ENCODE measurements at places on chromosomes 3 and 15.

DNA sequence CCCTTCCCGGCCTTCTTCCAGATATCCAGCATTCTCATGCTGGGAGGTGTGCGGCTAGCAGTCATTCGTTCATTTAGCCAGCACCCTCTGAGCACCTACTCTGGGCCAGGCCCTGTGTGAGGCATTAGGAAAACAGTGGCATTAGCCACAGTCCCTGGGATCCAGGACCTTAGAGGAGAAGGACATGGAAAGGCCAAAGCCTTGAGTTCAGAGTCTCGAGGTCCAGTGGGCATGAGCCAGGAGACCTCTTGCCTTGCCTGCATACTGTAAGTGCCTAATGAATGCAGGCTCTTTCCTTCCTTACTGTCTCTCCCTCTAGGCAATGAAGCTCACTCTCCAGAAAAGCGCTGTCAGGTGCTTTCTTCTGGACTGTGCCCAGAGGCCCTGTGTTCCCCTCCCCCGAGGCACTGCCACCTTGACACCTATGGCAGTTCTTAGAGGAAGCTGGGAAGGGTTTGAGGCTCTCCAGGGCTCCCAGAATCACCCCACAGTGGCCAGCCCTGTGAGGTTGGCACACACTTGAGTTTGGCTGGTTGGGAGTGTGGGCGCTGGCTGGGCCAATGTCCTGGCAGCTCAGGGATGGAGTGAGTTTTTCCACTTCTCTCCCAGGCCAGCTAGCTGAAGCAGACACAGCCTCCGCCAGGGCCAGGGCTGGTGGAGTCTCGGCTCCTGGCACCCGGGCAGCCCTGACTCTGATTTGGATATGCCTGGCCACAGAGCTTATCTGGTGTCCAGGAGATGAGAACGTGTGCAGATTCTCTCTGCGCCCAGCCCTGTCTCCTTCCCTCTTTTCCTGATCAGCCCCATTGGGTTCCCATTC lies 5.4 kb downstream of the CORO2B start:
- no peak for DNase-seq

GRCh38 chr15:62119227-62119864 lies 45.7 kb downstream of the C2CD4B start:
- no peak for DNase-seq

DNA sequence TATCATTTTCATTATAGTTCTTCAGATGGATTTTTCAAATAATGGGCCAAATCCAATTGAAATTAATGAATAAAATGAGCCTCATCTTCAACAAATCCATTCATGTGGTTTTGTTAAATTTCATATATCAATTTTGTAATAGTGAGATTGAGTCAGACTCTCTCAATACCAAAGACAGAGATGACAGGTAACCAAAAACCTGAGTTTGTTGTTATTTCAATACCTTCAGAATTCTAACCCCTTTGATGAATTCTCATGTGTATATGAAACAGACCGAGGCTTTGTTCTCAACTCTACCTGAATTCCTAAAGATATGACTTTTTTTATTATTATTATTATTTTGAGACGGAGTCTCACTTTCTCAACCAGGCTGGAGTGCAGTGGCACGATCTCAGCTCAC lies 92.8 kb downstream of the FOXP1 start:
- DNase-seq, result no peak

- DNase-seq, result no peak
Observed at GRCh38 chr3:44077267-44077666, 164.4 kb upstream of the TOPAZ1 start.

DNA sequence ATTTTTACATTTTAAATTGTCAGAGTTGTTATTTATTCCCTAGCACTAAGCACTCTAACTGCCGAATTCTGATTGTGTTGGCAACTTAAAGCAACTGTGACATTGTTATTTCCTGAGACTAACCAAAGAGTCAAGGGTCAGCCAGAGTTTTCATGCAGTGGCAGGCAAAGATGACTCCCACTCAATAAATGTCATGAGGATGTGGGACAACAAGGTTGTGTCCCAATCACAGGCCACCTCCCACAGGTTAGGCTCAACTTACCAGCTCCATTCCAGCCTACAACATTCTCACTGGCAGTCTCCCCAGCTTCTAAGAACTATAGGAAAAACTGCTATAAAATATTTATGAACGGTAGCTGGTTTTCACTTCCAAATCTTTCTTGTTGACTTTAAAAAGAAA lies 80.1 kb downstream of the RSL24D1 start:
- no peak for DNase-seq

DNA sequence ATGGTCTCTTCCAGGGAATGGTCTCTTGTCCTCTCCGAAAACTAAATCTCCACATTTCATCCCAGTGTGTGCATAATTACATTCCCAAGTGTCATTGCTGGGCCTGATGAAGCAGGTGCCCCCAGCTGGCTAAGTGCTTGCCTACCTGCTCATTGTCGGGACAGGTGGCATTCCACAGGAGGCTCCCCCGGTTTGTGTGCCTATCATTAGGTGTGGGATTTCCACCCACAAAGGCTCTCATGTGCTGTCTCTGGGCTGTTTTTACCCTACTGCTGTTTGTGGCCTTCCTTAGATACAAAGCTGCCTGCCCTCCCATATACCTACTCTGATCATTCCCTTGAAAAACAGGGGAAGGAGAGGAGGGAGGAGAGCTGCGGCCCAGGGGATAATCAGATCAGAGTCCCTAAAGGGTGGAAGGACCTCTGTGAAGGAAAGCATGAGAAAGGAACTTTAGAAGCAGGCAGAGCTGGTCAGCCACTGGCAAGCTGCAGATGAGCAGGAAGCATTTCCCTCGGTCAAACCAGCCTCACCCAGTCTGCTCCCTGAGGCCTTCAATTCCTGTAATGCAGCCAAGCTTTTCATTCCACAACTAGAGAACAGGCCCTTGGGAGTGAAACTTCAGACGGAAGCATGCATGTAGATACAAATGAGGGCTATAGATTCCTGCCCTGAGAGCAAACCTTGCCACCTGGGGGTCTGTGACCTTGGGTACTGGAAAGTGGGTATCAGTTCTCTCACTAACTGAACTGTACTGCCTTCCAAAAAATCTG lies 60.7 kb upstream of the HEG1 start:
- no peak for DNase-seq

DNA sequence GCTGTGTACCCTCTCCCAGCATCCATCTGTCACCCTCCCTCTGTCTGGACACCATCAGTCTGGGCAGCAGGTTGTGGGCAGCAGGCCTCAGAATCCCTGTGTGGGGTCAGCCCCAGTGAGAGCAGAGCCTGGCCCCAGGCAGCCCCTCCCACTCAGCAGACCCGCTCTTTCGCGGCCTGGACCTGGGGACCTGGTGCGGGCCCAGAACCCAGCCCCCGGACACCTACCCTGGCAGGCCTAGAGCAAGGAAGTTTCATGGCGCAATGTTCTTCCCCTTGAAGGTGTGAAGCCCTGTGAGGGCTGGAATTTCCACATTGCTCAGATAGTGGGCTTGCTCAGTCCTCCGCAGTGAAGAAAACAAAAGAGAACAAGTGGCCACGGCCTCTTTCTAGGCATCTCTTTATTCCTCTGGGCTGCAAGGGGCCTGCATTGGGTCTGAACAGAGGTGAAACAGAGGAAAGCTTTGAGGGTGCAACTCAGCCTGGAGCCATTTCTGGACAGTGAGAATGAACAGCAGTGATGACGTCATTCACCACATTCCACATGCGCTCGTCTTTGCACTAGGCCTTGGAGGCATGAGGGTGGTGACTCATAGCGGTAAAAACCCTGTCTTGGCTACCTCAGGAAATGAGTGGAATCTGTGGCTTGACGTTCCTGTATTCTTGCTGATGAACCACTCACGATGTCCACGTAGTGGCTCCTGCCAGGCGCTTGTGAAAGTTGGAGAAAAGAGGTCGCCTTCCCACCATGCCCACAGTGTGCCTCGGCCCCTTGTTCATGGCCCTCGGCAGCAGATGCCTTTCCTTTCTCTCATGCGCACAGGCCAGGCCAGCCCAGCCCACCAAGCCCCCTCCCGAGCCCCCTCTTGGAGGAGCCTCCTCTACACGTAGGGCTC lies 66.1 kb downstream of the SLC30A4 start:
- DNase-seq, result no peak

GRCh38 chr3:194080913-194081800 lies 54.8 kb upstream of the HES1 start:
- no peak for DNase-seq

DNA sequence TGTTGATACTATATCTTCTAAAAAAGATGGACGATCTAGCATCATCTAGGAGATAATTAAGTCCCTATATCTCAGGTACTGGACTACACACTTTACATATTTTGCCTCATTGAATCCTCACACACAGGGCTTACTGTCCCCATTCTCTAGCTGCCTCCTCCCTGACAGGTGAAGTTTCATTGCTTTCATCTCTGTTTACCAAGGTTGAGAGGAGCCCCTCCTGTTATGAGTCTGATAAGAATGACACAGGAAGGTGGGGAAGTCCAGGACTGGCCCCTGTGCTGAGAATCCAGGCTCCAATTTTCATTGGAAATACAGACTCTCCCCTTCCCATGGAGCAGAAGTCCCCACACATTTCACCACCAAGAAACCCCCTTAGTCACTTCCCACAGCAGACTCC lies 105.2 kb downstream of the XXYLT1 start:
- DNase-seq, result no peak

- DNase-seq, result no peak
Observed at GRCh38 chr3:160556141-160556540, 9.2 kb downstream of the KPNA4 start.

DNA sequence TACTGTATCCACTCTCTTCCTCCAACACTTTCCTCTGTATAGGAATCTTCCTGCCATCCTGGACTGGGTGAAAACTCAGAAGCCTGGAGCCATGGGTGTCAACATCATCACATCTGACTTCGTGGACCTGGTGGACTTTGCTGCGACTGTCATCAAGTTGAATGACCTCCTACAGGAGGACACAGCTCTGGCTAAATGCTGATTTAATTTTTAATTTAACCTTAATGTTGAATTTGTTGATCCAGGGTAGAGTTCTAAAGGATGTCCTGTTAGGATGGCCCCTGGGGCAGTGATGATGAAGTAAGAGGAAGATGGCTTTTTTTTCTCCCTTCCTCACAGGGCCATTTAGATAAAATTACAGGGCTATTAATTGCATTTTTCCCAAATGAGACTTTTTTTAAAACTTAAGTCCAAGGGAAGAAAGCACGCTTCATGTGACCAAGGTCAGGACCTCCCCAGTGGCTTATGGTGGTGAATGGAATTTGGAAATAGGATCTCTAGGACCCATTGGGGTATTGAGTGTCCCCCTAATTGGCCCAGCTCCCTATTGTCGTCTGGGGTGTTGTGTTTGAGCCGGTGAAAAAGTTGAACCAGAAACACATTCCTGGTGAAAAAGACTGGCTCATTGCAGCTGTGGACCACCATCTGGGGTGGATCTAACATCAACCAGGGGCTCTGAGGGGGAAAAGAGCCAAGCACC lies 125.7 kb upstream of the ZBED2 start:
- no peak for DNase-seq

DNA sequence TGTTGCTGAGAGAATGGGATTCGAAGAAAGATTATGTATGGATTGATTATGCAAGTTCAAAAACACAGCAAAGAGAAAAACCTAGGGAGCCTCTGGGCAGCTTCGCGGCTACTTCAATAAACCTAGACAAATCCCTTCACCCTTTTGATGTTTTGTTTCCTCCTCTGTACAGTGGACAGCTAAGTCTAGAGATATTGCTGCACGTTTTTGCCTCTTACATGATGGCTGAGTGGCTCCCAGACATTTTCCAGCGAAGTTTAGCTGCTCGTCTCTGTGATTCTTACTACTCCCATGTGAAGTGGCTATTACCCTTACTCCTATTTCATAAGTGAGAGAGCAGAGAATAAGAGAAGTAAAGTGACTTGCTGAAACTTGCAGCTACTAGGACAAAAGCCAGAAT lies 695.0 kb upstream of the GRM7 start:
- DNase-seq, result no peak

- DNase-seq, result no peak
Observed at GRCh38 chr3:98772022-98772421, 8.9 kb downstream of the ST3GAL6 start.

DNA sequence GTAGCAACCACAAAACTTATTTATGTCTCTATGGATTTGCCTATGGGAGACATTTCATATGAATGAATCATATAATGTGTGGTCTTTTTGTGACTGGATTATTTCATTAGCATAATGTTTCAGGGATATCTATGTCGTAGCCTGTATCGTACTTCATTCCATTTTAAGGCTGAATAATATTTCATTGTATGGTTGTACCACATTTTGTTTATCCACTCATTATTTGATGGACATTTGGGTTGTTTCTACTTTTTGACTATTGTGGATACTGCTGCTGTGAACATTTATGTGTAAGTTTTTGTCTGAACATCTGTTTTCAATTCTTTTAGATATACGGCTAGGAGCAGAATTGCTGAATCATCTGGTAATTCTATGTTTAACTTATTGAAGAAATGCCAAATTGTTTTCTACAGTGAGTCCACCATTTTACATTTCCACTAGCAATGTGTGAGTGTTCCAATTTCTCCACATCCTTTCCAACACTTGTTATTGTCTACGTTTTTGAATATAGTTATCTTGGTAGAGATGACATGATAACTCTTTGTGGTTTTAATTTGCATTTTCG lies 134.4 kb upstream of the DAZL start:
- no peak for DNase-seq

- no peak for DNase-seq
Observed at GRCh38 chr3:81105789-81106488, 655.5 kb downstream of the GBE1 start.

DNA sequence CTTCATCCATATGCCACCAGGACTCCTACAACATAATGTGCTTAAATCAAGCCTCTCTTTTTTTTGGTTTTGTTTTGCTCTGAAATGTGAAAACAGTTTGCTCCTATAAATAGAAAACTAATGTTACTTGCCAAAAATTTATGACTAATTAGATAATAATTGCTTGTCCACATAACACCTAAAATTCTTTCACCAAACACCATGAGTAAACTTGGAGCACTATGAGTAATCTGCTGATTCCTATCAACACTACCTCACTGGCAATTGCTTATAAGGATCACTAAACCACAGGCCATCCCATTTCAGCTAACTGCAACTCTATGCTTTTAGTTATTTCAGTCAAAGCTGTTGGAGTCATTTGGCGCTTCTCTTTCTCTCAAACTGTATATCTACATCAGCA lies 252.7 kb downstream of the EPHA3 start:
- no peak for DNase-seq

DNA sequence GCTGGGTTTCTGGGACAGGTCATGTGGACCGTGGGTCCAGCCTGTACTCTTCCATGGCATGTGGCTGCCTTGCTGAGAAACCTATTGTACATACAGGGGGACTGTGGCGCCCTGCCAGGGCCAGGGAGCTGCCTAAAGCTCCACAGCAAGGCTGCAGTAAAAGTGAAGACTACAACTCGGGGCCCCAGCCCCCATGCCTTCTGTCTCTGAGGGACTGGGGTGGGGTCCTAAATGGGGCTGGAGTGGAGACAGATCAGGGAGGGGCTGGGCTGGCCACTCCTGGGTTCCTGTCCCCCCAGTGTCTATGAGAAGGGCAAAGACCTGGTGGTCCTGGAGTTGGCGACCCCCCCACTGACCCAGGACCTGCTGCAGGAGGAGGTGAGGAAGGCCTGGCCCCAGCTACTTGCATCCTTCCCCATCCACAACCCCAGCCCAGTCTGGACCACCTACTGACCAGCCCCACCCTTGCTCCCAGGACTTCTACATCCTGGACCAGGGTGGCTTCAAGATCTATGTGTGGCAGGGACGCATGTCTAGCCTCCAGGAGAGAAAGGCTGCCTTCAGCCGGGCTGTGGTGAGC lies 7.3 kb downstream of the VILL start:
- no peak for DNase-seq

- DNase-seq, result no peak
Observed at GRCh38 chr3:13843351-13843750, 36.5 kb downstream of the WNT7A start.

GRCh38 chr3:10703875-10704274 lies 112.2 kb upstream of the SLC6A11 start:
- peak; percentile 70 for DNase-seq

- DNase-seq, result no peak
Observed at GRCh38 chr3:87855616-87856015, 203.2 kb downstream of the CGGBP1 start.
